ENCODE measurements at places on chromosomes 11 and 22.

GRCh38 chr11:92460213-92460612, 235.6 kb downstream of the FAT3 start:
- no peak for DNase-seq

DNA sequence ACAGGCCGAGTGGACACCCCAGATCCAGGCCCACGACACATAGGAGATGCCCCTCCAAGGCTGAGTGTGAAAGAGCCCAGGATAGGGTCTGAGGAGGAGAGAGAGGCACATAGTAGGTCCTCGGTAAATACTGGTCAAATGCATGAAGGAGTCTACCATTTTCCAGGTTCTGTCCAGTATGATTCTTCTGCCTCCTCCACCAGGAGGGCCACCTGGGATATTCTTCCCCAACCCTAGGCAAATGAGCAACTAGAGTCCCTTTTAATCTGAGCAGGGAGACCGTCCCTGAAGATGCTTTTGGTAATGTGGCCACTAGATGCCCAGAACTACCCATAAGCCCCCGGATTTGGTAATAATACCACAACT, 6.7 kb downstream of the PDGFB start:
- DNase-seq, result no peak

GRCh38 chr22:25972397-25972796, 196.9 kb upstream of the SEZ6L start:
- DNase-seq, result no peak

DNA sequence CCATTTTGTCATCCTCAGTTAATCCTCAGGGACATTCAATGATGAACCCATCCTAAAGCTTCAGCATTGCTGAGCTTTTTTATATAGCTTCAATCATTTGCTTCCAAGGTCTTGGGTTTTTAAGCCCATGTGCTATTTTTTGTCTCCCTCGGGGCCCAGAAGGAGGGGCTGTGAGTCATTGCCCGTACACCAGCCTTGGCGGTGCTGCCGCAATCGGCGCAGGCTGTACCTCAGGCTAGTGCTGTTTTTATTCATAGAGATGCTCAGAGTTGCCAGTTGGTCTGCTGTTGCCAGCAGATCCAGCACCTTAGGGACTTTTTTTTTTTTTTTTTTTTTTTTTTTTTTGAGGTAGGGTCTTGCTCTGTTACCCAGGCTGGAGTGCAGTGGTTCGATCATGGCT, 35.5 kb downstream of the ACO2 start:
- no peak for DNase-seq

GRCh38 chr22:26646158-26646557, 11.2 kb upstream of the MIAT start:
- DNase-seq, result no peak

DNA sequence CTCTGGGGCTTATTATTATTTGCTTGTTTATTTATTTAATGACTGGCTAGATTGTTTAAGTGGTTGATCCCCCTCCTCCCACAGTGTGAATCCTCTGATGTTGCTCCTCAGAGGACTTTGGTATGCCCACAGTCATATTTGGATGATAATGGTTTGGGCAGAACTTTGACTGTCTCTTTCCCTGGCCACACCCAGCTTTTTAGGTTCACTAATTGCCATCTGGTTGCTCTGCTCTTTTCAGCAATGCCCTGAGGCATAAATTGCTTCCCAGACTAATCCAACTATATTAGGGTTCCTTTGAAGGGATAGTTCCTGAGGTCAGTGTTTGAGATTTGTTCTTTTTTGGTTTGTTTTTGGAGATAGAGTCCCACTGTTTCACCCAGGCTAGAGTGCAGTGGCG, 99.3 kb upstream of the RRM1 start:
- no peak for DNase-seq

DNA sequence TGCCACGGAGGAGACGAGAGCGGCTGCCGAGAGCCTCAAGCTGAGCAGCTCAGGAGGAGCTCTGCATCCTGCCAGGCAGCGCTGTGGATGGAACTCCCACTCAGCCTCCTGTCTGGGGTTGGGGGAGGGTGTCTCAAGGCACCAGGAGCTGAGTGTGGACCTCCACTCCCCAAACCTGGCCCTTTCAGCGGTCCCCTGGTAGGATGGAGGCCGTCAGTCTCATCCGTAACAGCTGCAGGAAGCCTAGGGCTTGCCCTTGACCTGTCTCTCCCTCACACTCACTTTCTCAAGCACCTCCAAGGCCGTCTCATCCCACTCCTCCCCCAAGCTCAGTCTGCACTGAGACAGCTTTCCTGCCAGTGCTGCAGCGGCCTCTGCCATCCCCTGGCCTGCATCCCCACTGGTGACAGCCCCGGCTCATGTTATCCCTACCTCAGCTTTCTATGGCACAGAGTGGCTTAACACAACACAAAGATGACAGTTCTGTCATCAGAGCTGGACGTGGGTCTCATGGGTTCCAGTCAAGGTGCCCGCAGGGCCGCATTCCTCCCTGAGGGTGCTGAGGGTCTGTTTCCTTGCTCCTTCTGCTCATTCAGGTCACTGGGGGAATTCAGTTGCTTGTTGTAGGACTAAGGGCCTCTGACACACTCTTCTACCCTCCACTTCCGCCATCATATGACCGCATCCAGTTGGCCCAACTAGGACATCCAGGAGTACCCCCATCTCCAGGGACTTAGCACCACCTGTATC, 341.9 kb upstream of the B3GAT1 start:
- DNase-seq, result no peak
